ENCODE measurements at places on chromosomes 6 and 20.

- no peak for DNase-seq
Observed at GRCh38 chr6:99147206-99147605, 199.5 kb upstream of the FBXL4 start.

DNA sequence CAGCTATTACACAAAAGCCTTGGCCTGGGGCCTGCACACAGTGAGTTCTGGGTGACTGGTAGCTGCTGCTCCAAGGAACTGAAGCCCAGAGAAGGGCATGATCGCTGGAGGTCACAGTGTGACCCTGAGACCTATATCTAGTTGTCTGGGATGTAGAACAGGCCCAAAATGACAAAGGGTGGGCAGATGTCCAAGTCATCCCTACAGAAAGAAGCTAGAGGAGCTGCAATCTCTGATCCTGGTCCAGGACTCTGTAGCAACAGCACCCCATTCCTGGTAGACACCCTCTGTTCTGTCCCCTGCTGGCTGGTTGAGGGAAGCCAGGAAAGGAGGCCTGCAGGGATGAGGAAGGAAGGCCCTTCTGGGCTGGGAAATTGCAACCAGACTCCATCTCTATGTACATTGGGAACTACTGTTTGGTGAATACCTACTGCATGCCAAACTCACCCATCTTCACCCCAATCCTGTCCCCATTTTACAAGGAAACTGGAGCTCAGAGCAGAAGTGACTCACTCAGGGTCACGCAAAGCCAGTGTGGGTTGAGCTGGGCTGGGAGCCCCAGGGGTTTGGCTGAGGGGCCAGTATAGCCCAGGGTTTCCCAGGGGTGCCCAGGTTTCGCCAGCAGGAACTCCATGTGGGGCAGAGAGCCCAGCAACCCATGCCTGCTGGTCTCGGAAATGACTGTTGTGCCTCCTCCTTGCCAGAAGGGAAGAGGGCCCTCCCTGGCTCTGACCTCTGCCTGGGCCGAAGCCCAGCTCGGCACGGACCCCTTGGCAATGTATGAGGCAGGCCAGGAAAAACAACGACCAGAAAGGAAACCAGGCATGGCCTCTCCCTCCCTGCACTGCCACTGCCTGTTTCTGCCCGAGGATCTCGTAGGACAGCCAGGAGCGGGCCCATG is 44.9 kb upstream of the TLDC2 start:
- DNase-seq, result peak; percentile 60

DNA sequence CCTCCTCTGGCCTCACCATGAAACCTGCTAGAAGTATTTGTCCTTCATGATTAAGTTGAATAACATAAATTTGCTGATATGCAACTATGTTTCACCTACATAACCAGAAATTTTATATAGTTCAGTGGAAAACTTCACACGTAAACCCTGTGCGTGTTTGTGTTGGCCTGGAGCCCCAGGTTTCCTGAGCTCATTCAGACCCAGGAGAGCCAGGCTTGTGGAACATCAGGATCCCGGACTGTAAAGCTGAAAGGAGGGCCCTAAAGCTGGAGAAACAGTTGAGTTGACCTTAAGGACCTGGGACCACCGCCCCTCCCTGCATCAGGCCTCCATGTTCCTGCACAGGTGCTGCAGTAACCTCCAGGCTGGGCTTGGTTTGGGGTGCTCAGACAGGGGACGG is 3.1 kb upstream of the SPATS1 start:
- no peak for DNase-seq

- DNase-seq, result no peak
Observed at GRCh38 chr20:63844511-63844991, 13.5 kb upstream of the ZBTB46 start.

DNA sequence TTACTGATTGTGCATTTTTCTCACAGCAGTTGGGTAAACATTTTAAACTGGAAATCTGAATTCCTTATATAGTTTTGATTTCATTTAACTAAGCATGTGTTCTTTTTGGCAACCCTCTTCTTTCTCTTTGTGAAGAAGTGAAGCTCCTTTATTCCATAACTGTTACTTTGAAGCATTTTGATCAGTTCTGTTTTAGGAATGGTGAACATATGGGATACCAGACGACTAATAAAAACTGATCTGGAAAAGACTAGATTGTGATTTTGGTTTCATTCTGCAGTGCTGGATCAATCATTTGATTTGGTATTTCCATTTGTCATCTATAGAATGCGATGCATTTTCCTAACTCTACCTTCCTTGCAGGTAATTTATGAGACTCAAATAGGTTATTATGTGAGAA is 9.8 kb downstream of the AFG1L start:
- no peak for DNase-seq

DNA sequence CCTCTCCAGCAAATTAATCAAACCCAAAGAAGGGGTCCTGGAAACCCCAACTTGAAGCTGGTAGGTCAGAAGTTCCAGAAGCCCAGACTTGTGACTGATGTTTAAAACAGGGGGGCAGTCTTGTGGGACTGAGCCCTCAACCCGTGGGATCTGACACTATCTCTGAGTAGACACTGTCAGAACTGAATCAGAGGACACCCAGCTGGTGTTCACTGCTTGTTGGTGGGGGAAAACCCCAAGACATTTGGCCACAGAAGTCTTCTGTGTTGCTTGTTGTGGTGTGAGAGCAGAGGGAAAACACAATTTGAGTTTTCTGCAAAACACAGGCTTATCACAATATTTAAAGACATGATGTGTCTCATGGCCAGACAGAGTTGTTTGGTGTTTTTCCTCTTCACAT is 29.9 kb downstream of the KIF13A start:
- DNase-seq, result no peak

DNA sequence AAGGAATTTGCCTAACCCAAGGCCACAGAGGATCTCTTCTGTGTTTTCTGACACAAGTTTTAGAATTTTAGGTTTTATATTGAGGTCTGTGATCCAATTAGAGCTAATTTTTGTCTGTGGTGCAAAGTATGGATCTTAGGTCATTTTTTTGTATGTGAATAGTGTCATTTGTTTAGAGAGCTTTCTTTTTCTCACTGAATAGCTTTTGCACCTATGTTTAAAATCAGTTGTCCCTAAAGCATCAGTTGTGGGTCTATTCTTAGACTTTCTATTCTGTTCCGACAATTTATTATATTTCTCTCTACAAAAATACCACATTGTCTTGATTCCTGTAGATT is 341 bp upstream of the MCM9 start:
- DNase-seq, result no peak

DNA sequence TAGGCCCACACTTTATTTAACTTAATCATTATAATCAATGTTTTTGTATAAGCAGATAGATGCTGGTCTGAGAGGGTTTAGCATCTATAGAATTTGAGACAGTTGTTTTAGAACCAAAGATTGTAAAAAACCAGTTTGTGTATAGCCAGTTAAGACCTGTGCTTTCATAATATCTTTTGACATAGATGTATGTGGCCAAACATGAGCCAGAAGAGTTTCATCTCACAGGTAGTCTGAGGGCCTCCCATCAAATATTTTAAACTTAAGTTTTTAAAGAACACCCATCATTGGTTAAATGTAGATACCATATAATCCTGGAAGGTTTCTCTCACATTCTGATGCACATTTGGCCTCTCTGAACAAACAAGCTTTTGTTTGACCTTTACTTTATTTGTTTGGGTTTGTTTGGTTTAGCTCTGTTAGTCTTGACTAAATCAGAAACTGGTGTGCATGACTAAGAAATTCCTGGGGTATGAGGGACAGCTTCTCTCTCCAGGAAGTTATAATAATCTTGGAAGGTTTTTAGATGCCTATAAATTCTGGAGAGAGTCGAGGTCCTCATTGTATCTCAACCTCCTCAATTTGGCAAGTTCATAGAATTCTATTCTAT is 58.0 kb upstream of the TMEM200A start:
- no peak for DNase-seq

DNA sequence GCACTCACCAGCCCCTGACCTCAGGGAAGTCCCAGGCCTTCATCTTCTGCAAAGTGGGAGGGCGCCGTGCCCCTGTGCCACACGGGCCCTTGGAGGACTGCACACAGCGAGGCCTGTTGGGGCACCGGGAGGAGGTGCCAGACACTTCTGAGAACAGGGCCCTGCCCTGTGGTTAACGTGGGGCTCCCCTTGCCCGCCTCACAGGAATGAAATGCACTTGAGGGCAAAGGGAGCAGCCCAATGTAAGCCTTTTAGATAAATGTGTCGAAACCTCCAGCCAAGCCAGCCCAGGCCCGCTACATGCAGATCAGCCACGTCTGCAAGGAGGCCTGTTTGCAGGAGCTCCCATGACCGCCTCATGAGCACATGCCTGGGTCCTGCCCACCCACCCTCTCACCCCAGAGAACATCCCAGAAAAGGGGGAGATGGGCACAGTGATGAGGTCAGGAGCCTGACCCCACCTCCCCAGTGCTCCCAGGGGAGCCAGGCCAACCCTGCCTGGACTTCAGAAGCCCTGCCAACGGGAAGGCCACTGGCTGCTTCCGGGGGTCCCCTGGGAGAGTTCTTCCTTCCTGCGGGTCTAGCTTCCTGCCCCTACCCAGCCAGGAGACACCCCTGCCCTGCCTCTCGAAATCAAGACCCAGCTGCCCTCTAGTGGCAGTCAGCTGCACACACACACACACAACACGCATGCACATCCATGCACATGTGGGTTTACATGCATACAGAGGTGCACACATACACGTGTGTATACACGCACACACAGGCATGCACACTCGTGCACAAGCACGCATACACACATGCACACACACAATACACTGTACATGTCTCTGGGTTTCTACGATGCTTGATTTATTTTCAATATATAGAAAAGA is 178.7 kb downstream of the TAF4 start:
- no peak for DNase-seq

- DNase-seq, result no peak
Observed at GRCh38 chr20:47265984-47266383, 90.5 kb downstream of the ZMYND8 start.

- no peak for DNase-seq
Observed at GRCh38 chr6:128505603-128506002, 14.8 kb downstream of the PTPRK start.

GRCh38 chr6:139776041-139776440 is 401.6 kb upstream of the CITED2 start:
- no peak for DNase-seq

- DNase-seq, result peak; percentile 9
Observed at GRCh38 chr6:168962886-168963285, 290.8 kb downstream of the THBS2 start.

- no peak for DNase-seq
Observed at GRCh38 chr6:87293526-87293925, 28.9 kb upstream of the SMIM8 start.

- DNase-seq, result no peak
Observed at GRCh38 chr6:5438922-5439584, 177.7 kb downstream of the FARS2 start.

DNA sequence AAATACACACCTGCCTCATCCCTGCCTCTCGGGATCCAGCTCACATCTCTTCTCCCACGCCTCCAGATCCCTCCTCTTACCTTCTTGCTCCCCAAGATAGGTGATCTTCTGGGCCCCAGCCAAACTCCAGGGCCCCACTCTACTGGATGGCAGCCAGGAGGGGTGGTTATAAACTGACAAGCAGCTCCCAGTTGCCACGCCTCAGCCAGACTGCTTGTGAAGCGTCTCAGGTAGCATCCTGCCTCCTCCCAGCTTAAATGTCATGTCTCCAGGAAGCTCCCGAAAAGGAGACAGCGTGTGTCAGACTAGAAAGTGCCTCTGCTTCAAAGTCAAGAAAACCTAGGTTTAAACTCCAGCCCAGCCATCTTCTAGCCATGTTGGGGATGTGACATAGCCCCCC is 114.1 kb downstream of the LRFN2 start:
- DNase-seq, result no peak

DNA sequence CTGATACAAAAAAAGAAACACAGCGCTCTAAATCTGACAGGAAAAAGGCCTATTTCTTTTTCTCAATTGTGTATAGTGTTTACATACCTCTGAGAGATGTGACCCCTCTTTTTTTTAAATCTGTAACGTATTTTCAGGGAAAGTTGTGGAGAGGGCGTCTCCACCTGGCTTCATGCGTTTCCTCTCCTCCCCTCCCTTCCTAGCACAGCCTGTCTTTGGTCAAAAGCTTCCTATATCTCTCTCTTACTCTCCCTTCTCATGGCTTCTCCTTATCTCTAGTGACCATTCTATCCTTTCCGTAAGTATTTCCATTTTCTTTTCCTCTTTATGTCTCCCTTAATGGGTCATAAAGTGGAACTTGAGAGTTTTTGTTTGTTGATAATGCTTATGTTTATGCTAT is 458.9 kb downstream of the HACE1 start:
- no peak for DNase-seq

DNA sequence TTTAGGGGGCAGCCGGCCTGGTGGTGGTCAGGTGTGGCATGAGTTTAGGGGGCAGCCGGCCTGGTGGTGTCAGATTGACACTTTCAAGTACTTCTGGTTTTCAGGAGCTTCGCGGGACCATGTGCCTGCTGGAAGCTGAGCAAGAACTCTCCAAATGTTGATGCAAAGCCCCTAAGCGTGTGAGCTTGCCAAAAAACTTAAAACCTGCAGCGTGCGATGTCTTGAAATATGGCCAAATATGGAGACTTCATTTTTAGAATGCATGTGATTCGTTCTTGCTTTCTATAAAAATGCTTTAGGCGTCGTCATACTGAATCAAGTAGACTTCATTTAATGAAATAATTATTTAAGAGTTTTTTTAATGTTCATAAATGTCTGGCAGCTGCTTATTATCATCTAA is 149.4 kb downstream of the SMOC2 start:
- DNase-seq, result no peak

- no peak for DNase-seq
Observed at GRCh38 chr20:14264869-14265268, 72.5 kb downstream of the FLRT3 start.
